ENCODE measurements at places on chromosomes 11 and 22.

- no peak for DNase-seq
Observed at GRCh38 chr11:44515048-44515447, 50.4 kb upstream of the CD82 start.

- no peak for DNase-seq
Observed at GRCh38 chr11:114260483-114260882, 35.7 kb upstream of the NNMT start.

DNA sequence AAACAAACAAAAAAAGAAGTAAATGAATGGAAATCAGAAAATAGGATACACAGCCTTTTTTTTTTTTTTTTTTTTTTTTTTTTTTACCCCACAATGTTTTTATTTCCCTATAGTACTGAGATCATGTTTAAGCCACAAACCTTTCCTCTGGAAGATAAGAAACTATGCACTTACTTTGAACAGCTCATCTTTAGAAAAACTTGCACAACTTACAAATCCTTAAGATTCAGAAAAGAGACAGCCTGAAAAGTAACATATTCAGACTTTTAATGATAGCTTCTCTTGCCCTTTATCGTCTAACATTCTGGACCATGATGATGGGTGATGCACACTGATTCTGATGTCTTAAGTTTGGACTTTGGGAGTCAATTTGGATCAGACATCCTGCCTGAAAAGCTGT is 80.3 kb downstream of the TNRC6B start:
- DNase-seq, result no peak

- DNase-seq, result no peak
Observed at GRCh38 chr11:74097686-74098237, 73.0 kb downstream of the C2CD3 start.

DNA sequence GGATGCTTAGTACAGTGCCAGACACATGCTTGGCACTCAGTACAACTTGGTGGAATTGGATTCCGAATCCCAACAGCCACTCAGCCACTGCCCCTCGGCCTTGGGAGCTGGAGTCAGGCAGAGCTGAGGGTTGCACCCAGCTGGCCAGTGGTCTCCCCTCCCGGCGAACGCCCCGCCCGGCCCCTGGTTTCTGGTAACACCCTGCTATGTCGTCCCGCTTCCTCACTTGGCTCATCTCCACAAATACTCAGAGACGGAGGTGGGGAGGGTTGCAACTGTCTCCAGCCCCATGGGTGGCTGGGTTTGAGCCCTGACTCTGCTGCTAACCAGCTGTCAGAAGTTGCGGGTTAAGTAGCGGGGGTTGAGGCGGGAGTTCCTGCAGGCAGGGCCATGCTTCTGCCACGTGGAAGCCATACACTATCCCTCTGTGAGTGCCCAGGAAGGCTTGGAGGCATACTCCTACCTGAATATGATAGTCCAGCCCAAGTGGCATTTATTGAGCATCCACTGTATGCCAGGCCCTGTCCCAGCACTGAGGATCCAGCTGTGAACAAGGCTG is 67.1 kb downstream of the GRIK4 start:
- no peak for DNase-seq

GRCh38 chr11:66280428-66280827 is 2.5 kb downstream of the CNIH2 start:
- no peak for DNase-seq

- no peak for DNase-seq
Observed at GRCh38 chr11:66725114-66725513, 3.9 kb downstream of the SPTBN2 start.

DNA sequence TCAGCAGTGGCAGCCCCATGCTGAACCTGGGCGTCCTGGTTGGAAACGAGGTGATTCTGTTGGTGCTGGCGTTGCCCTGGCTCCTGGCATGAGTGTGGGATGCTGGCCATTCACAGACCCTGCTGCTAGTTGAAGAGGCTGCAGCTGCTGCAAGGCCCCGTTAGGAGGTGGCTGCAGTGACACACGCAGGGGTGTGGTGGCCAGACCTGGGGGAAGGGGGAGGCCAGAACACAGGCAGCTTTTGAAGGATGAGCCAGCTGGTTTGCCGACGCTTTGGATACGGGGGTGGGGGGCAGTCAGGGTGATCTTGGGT is 77.2 kb downstream of the MORC2 start:
- DNase-seq, result no peak

DNA sequence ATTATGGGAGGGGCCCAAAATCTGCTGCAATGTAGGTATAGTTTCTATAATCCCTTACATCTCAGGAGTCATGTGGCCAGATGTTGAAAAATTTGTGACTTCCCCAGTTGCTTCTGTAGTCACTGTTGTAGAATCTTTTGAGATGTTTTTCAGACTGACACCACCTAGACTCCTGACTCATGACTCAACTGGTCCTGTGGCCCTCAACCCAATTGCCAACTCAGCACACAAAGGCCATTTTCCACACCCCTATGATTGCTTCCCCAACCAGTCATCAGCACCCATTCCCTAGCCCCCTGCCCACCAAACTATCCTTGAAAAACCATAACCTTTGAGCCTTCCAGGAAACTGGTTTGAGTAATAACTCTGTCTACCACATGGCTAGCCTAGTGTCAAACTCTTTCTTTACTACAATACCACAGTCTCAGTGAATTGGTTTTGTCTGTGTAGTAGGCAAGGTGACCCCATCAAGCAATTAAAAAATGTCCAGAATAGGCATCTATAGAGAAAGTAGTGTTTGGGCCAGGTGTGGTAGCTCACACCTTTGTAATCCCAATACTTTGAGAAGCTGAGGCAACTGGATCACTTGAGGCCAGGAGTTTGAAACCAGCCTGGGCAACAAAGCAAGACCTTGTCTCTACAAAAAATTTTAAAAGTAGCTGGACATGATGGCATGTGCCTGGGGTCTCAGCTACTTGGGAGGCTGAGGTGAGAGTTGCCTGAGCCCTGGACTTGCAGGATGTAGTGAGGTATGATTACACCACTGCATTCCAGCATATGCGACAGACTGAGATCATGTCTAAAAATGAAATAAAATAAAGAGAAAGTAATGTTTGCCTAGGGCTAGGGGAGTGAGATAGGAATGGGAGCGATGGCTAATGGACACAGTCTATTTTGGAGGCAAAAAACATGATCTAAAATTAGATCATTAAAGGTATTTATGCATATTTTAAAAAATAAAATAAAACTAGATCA is 24.1 kb upstream of the FEZ1 start:
- no peak for DNase-seq

DNA sequence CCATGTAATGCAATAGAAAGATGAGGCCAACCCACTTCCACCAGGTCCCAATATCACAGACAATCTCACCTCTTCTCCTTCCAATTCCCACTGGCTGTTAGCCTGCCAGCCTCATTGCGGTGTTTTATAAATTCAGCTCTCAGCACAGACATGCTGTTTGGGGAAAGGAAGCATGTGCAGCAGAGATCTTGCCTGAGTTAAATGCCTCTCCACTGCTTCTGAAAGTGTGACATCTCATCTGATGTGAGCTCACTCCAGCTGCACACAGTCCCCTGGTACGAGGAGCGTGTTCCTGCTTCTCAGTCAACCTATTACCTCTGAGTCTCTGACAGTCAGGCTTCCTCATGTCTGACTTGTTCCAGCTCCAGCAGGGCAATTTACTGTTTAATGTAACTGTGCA is 122.7 kb upstream of the GUCY1A2 start:
- no peak for DNase-seq

DNA sequence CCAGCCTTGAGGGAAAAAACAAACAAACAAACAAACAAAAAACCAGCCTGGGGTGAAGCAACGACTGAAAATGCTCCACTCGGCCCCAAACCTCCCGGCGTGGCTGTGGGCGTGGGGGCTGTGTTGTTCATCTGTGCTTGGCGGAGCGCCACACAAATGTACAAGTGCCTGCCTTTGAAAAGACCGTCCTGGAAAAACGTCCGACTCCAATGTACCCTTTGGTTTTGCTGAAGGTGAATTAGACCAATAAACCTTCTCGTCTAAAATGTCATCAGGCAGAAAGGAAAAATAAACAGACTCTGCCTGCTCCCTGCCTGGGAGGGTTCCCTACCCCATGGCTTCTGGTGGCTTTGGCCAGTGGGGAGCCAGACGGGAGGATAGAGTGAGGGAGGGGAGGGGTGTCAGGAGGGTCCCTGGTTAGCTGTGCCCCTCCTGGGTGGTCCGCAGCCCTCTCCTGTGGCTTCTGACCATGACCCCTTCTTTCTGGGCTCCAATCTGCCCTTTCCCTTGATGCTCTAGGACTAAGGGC is 93.9 kb downstream of the TRMU start:
- DNase-seq, result no peak

DNA sequence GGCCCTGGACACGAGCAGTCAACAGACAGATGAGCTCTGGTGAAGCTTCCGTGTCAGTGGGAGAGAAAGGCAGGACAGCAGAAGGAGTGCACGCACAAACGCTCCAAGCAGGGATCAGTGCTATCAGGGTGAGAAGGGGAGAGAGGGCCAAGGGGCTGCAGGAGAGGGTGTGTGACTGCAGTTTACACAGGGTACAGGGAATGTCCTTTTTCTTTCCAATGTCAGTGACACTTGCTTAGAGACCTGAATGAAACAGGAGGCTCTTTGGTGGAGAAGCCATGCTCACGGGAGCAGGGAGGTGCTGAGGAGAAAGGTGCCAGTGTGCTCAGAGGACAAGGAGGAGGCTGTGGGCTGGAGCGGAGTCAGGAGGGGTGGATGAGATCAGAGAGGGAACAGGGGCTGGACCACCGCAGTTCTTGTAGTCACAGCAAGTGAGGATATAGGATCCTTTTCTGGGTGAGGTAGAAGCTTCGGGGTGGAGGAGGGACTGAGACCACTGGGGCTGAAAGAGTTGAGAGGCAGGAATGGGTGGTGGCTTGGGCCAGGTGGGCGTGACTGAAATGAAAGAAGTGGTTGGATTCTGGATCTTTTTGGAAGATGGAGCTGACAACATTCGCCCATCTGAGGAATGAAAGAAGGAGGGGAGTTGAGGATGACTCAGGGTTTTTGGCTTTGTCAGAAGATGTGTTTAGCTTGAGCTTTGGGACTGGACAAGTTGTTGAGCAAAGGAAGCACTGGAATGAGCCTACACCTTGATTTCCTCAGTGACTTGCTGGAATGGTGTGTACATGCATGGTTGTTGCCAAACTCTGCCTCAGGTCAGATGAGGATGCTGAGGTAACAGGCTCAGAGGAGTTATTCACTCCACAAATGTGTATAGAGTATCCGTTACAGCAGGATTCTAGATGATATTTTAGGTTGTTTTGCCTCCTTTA is 87.9 kb downstream of the ADAMTS15 start:
- no peak for DNase-seq

DNA sequence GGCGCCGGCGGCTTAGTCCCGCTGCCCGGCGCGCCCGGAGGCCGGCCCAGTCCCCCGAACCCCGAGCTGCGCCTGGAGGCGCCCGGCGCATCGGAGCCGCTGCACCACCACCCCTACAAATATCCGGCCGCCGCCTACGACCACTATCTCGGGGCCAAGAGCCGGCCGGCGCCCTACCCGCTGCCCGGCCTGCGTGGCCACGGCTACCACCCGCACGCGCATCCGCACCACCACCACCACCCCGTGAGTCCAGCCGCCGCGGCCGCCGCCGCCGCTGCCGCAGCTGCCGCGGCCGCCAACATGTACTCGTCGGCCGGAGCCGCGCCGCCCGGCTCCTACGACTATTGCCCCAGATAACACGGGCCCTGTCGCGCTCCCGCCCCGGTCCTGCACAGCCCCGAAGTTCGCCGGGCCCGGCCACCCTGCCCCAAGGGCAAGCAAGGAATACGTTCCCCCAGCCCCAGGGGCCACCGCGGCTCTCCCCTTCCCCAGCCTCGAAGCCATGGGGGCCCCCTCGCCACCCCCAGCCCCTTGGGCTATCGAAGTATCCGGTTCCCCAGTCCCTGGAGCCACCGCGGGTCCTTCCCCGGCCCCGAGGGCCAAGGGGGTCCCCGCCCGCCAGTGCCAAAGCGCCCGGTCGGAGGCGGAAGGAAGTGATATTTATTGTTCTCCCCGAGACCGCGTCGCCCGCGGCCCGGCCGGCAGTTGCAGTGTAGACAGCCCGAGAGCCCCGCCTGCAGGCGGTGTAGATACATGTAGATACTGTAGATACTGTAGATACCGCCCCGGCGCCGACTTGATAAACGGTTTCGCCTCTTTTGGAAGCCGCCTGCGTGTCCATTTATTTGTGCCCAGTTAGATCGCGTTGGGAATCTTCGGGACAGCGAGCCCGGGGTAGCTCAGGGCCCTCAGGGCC is 6.2 kb downstream of the TBX1 start:
- DNase-seq, result no peak

DNA sequence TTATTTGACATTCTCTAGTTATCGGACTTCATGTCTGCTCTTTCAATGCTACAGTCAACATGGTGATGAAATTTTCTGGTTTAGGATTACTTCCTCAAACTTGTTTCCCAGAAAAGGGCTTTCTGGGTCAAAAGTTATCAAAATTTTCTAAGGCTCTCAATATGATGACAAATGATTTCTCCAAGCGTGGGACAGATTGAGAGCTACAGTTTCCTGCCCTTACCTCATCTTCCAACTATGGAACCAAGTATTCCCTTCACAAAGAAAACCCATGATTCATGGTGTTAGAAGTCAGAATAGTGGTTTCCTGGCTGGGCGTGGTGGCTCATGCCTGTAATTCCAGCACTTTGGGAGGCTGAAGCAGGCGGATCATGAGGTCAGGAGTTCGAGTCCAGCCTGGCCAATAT is 17.8 kb downstream of the MYO18B start:
- no peak for DNase-seq

- DNase-seq, result no peak
Observed at GRCh38 chr22:43275545-43276317, 67.4 kb downstream of the SCUBE1 start.

DNA sequence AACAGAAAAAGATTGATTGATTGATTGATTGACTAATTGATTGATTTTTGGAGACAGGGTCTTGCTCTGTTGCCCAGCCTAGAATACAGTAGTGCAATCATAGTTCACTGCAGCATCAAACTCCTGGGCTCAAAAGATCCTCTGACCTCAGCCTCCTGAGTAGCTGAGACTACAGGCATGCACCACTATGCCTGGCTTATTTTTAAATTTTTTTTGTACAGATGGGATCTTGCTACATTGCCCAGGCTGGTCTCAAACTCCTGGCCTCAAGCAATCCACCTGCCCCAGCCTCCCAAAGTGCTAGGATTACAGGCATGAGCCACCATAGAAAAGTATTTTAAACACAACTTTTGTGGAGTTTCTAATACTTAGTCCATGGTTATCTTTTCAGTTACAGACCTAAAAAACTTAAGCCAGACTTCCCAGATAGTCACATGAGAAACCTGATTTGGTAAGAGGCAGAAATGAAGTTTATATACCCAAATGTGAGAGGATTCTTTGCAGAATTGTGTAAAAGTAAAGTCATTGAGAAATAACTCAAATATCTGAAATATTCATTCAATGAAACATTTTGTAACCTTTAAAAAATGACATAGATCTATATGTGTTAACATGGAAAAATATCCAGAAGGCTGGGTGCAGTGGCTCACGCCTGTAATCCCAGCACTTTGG is 186.5 kb downstream of the SWAP70 start:
- no peak for DNase-seq

Measured in T-helper 1 cell (primary cell).